ENCODE measurements at places on chromosomes 1 and 21. TPM values are rescaled to one million over a fixed set of nuclear protein-coding genes. Genes with fewer than 3 reads are reported as not detected.

GIPC2 gene
- polyA plus RNA-seq = 7.5 TPM

TMED5 gene
- 17.4 TPM for polyA plus RNA-seq

DNA sequence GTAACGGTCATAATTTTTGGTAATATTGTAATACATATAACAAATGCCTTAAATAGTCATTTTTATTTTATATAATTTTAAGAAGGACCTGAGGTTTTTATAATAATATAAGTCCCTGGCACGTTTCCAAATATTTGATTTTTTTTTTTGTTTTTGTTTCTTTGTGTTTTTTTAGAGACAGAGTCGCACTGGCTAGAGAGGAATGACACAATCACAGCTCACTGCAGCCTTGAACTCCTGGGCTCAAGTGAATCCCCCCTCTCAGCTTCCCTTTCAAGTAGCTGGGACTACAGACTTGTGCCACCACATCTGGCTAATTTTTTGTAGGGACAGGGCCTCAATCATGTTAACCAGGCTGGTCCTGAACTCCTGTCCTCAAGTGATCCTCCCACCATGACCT is 29.7 kb downstream of the ARHGAP29 start:
- no peak for DNase-seq

GRCh38 chr1:58814251-58815068 is 30.6 kb upstream of the JUN start:
- peak; percentile 84 for DNase-seq

DNA sequence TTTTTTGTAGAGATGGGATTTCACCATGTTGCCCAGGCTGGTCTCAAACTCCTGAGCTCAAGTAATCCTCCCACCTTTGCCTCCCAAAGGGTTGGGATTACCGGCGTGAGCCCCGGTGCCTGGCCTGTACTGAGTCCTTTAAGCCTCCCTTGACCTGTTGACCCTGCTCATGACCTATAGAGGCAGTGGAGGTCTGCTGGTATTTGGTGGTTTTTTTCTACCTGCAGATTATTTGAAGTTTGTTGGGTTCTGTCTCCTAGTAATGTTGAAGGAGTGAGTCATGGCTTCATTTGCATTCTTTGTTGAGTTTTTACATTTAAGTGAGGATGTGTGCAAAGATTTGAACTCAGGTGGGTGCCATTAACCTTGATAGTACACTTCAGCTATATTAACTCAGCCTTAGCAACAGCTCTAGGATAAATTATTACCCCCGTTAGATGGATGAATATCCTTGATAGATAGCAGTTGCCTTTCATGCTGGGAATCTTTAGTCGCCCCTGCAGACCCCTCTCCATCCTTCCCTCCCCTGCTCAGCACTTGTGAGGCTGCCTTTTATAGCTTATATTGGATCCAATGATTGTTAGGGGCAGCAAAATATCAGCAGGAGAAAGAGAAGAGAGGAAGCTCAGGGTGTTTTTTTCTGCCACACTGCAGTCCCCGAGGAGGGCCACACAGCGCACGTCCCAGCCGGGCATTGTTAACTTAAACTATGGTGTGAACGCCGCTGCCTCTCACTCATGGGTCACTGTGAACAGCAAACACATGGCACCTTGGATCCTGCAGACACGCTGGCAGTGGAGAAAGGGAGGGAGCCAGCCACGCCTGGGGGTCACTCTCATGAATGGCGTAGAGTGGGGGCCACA is 14.9 kb upstream of the NPPB start:
- no peak for DNase-seq

GPR157 gene
- 2.4 TPM for polyA plus RNA-seq

- no peak for DNase-seq
Measured at GRCh38 chr1:31010086-31010989, 55.2 kb downstream of the PUM1 start.

CIART gene
- 5.3 TPM for polyA plus RNA-seq

DNA sequence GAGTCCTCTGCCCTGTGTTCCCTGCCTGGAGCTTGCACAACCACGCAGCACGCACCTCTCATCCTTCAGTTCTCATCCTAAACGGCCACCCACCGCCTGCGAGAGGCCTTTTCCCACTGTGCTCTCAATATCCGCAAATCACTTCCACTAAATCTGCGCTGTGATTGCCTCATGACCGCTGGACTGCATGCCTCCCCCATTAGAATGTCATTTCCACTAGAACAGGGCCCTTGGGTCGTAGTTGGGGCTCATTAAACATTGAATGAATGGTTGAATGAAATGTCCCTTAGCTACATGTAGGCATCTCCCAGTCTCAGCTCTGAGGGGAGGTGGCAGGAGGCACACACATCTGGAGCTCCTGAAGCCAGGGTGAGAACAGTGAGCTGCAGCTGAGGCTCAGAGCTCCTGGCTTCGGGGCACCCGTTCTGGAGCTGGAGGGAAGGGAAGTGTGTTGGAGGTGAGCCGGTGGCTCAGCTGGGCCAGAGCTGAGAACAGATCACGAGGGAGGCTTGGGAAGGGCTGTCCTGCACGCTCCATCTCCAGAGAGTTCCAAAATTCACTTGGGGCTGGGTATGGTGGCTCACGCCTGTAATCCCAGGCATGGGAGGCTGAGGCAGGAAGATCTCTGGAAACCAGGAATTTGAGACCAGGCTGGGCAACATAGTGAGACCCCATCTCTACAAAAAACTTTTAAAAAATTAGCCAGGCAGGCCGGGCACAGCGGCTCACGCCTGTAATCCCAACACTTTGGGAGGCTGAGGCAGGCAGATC is 30.4 kb downstream of the TMEM201 start:
- no peak for DNase-seq

PWP2 gene
- polyA plus RNA-seq = 18.2 TPM

- no peak for DNase-seq
Measured at GRCh38 chr1:230798491-230798890, 51.3 kb downstream of the CAPN9 start.

LRRC53 gene
- not detected for polyA plus RNA-seq

CELA2A gene
- 0.63 TPM for polyA plus RNA-seq

BEST4 gene
- polyA plus RNA-seq = 1.1 TPM

DNA sequence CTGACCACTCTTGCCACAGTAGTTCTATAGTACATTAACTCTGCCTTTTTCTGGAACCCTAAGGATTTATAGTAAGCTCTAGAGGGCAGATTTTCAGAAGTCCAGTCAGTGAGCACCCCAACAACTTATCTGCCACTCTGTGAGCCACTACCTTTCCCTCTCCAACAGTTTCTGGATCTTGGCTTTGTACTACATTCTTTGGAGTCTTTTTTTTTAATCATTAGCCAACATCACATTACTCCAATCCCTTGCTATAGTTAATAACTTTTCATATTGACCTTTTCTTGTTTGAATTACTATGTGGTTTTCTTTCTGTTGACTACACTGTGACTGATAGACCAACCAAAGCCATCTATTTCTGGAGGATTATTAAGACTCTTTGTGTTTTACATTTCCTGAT is 1596.7 kb upstream of the PRMT6 start:
- no peak for DNase-seq
